ENCODE measurements at places on chromosomes 4 and X. TPM values are rescaled to one million over a fixed set of nuclear protein-coding genes. Genes with fewer than 3 reads are reported as not detected.

The SHROOM2 gene
- 0.97 TPM for polyA plus RNA-seq

The STOX2 gene
- polyA plus RNA-seq, result 3.3 TPM

The SPANXN3 gene
- polyA plus RNA-seq, result not detected

The PCYT1B gene
- polyA plus RNA-seq, result 0.14 TPM

The TCEANC gene
- polyA plus RNA-seq, result 1.6 TPM

The CHRDL1 gene
- polyA plus RNA-seq, result 10.1 TPM
